Astrocyte of the spinal cord (primary cell): ENCODE measurements at places on chromosomes 6 and 20.

GRCh38 chr6:53119772-53120409 is 28.8 kb downstream of the GCM1 start:
- DNase-seq: peak; percentile 42

- no peak for DNase-seq
Measured at GRCh38 chr6:163170294-163170883, 244.1 kb upstream of the QKI start.

- peak; percentile 48 for DNase-seq
Measured at GRCh38 chr20:17533396-17533795, 2.2 kb upstream of the BFSP1 start.

DNA sequence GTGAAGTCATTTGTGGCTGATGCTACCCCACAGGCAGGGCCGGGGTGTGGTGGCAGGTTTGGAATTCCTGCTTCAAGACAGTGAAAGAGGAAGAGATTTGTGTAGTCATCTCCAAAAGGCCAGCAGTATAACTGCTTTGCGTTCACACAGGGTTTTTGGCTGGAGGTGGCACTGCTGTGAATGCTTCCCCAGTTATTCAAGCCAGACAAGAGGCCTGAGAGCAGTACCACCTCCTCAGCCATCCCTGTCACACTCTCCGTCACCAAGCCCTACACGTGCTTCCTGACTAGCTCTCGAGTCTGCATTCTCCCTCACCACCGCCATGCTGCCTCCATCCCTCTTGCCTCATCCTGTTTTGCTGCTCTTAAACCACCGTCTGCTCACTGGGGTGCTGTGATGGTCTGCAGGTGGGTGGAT is 23.9 kb downstream of the ARMC2 start:
- no peak for DNase-seq

- DNase-seq: no peak
Measured at GRCh38 chr20:60239956-60240355, 281.7 kb downstream of the CDH26 start.

- DNase-seq: no peak
Measured at GRCh38 chr20:24818056-24818455, 131.0 kb upstream of the CST7 start.

DNA sequence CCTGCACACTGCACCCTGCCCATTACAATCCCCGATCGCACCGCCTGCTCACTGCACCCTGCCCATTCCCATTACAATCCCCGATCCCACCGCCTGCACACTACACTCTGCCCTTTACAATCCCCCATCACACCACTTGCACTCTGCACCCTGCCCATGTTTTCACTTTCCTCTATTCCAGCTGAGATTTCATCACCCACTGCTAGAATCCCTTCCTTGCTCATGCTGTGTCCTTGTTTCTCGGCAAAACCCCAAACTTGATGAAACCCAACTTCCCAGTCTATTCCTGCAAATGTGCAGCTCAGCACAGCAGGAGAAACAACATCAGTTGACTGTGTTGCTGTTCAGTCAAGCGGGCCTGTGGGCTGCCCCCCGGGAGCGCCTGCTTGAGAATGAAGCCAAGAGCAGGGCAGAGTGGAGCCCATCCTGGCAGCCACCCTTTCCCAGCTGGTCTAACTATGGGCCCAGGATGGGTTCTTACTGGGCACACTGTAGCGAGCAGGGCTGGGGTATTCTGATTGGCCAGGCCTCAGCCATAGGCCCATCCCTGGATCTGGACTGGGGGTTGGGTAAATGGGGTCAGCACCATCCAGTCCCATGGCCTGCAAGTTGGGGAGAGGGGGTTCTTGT is 17.2 kb downstream of the MOCS3 start:
- no peak for DNase-seq

GRCh38 chr6:14934844-14935243 is 311.0 kb upstream of the JARID2 start:
- no peak for DNase-seq

- peak; percentile 70 for DNase-seq
Measured at GRCh38 chr6:158972241-158973233, 27.5 kb downstream of the RSPH3 start.

DNA sequence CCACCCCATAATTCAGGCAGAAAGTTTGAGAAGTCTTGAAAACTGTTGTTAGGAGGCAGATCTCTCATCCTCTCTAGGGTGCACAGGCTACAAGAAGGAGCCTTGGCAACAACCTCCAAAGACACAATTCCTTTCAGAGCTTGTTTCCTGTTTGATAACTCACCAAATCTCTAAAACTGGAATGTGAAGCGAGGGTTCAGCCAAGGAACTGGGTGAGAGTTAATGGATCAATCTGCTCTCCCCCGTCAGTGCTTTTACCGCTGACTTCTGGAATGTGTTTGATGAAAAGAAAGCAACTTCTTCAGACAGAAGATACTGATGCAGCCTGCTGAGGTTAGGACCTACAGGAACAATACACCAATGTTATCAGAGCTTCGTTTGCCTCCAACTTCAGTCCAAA is 171.8 kb upstream of the BMP2 start:
- peak; percentile 43 for DNase-seq

DNA sequence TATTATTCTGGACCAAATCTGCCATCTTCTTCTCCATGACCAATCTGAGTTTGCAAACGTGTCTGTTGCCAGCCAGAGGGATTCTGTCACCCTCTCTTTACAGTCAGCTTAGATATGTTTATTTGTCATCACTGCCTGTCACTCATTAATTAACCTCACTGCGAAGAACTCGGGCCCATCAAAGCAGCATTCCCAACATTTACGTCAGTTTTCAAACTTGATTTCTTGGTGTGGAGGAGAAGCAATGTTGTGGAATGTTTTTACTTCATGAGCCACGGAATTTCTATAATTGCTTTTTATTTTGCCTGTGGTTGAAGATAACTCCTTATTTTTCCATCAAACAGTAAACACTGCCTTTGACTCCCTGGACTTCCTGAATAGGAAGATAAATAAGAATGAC is 91.8 kb upstream of the CNKSR3 start:
- no peak for DNase-seq
